ENCODE measurements at places on chromosomes 1 and 21.

DNA sequence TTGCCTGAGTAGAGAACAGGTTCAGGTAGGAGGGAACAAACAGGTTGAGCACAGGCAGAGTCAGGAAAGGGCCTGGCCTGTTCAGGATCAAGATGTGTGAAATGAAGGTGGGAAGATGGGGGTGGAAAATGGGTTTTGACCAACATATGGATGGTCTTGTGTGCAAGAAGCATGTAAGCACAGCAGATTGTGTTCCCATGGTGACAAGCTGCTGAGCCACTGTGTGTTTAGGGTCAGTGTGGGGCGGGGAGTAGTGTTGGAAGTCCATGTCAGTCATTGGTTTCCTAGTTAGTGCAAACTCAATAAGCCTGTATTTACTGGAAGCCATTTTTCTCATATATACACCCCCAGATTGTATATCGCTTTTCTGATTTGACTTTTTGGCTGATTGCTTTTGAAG is 111.9 kb downstream of the CAMTA1 start:
- DNase-seq: no peak

- peak; percentile 11 for DNase-seq
Observed at GRCh38 chr1:46039571-46040052, 92.8 kb downstream of the PIK3R3 start.

DNA sequence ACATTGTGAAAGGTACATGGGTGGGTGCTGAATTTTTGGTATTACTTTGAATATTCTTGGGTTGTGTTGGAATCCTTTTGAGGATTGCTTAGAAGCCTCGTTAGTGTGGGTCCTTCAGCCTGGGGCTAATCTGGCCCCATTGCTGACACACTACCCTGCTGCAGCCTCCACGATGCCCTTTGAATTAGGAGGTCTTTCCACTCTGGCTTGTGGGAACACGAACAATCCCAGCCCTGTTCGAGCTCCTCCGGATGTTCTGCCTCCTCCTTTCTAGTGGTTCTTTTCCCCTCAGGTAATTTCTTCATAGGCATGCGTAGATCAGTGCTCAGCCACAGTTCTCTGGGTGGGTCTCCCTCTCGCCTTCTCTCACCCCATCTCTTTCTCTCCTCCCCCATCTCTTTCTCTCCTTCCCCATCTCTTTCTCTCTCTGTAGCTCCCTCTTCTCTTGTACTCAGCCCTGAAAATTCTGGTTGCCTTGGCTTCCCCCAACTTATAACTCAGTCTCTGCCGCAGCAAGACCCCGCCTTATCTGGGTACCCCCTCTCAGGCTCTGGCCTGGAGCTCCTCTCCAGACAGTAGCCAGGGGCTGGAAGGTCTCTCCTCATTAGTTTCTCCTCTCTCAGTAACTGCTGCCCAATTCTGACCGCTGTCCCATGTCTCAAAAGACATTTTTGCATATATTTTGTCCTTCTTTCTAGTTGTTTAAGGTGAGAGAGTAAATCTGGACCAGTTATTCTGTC is 46.0 kb upstream of the SLC19A1 start:
- no peak for DNase-seq

- DNase-seq: no peak
Observed at GRCh38 chr1:170174395-170174794, 28.6 kb downstream of the NTMT2 start.

DNA sequence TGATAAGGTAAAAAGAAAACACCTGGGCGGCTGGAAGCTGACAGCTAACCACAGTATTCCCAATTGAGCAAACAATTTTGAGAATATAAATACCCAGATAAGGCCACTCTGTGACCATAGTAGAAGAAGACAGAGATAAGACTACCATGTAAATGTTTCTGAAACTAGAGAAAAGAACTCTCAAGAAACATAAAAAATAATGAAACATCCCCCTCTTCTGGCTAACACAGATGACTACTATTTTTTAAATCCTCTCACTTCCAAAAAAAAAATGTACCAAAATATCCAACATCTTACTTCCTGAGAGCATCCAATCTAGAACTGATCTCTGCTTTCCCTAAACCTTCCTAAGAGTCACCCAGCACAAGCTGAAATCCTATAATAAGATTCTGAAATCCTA is 125.9 kb downstream of the HFM1 start:
- no peak for DNase-seq

DNA sequence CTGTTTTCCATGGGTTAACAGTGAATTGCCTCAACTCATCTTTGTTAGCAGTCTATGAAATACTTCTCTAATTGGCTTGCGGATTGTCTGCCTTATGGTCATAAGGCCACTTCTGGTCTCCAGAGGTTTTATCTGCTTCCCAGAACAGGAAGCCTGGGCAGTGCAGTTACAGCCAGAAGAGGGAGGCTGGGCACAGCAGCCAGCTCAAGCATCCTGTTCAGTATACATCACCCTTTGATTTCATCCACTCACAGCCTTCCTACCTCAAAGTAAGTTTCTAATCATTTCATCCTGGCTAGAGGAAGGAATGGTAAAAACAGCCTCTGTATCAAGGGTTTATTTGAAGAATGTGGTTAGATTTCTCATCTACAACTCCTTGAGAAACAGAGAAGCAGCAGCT is 311.5 kb upstream of the DEPDC1 start:
- no peak for DNase-seq

DNA sequence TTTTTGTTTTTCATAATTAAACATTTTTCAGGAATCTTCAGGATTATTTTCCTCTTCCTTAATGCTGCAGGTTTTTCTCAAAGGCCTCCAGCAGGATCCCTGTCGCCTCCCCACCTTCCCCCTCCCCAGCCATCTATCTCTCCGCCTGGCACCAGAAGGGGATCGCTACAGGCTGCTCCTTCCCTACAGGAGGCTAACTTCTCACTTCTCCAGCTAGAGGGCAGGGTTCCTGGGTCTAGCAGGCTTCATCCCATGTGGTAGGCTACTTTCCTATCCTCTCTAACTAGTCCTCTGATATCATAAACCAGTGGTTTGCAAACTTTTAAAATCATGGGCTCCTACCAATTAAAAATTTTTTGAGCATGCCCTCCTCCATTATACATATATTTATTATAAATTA is 104.1 kb downstream of the KCNN3 start:
- DNase-seq: no peak

DNA sequence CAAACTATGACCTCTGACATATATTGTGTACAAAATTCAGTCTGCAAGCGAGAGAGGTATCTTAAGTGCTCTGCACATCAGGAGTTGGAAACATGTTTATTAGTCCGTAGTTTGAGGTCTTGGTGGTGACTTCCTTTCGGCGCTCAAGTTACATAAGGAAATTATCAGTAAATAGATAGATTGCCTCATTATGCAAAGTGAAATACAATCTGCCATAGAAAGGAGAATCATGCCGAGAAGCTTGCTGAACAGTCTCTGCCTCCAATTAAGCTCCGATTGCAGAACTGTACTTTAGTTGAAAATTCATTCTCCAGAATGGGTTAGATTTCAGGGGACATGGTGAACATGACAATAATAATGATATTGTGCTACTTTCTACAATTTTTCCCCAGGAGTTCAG is 271.8 kb downstream of the BRINP2 start:
- DNase-seq: no peak

DNA sequence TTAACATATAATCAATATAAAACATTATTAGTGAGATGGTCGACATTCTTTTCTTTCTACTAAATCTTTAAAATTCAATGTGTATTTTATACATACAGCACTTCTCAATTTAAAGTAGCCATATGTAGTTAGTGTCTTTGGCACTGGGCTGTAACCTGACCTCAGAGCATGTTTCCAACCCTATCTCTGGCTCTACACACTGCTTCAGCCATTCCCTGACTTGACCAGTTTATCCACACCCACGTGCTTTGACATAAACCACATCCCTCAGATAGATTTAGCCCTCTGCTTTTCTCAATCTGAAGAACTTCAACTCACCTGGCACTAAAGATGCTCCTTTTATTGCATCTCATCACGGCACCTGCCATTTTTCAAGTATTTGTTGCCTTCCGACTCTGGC is 58.3 kb downstream of the RGS2 start:
- DNase-seq: no peak

DNA sequence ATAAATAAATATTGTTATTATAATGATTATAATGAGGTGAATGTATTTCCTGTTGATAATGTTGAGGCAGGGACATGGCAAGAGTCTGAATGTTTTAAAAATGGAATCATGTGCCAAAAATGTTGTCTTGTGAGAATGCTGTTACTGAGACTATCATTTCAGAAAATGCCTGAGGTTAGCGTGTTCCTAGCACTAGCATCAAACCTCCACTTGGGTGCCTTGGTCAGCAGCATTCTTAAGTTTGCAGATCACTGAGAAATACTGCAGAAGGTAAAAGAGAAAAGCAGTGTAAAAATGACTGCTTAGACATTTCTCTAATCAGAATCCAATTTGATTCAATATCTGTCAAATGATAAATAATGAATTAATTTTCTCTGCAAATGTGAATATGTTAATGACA is 50.8 kb downstream of the OLFM3 start:
- no peak for DNase-seq

- peak; percentile 77 for DNase-seq
Observed at GRCh38 chr1:159161001-159161718, 10.3 kb upstream of the CADM3 start.

All from GM04503 (cell line).